ENCODE measurements at places on chromosomes 4 and X. TPM values are rescaled to one million over a fixed set of nuclear protein-coding genes. Genes with fewer than 3 reads are reported as not detected.

DNA sequence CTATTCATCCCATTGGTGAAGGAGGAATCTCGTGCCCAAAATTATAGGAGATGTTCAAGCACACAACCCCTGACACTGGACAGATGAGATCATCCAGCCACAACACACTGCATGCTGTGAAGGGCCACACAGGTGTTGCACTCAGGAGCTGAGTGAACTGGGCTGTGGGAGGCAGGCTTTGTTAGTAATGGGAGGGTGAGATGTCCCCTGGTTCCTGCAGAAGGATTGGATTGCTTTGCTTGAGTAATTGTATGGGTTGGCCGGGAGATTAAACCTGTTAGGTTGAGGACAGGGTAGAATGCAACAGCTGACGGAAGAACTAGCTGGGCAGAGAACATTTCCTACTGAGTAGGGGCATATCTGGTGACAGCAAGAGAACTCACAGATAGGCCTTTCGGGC is 152.2 kb downstream of the TACR3 start:
- H3K4me3 ChIP-seq: no peak overlapping the region
- DNase-seq: no peak
- H3K4me1 ChIP-seq: no peaks in the 10 kb centered on the region
- H3K27me3 ChIP-seq: no peaks in the 10 kb centered on the region

DNA sequence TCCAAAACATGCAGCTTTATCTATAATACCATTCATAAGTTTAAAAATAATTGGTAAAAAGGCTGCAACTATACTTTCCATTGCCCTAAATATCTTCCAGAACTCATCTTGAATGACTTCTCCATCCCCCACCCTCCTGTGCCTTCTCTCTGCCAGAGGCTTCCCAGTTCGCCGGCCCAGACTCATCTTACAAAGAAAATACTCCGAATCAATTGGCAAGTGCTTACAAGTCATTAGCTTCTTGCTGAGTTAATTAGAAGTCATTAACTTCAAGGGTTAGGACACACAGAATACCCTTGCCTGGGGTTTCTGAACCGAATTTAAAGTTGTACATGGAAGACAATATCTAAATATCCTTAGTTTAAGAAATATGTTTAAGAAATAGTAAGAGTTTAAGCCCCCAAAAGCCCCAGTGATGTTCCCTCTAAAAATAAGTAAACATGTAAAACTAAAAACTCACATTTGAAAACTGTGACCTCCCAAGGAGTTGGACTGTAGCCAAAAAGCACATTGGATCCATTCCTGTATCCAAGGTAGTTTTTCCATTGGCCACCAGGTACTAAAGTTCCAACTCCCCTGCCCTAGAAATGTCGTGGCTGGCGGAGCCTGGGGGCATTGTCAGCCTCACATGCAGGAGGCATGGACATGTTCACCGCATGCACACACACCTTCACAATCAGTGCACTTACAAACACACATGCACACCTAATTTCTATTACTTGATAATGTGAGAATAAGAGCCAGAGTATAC is 535.2 kb upstream of the FAT1 start:
- peaks cover 31% of the 10 kb centered on the region for H3K4me1 ChIP-seq
- H3K36me3 ChIP-seq: no peaks in the 10 kb centered on the region
- peaks cover 37% of the 10 kb centered on the region for H3K27me3 ChIP-seq
- no peak for DNase-seq
- no peak overlapping the region for H3K4me3 ChIP-seq

DNA sequence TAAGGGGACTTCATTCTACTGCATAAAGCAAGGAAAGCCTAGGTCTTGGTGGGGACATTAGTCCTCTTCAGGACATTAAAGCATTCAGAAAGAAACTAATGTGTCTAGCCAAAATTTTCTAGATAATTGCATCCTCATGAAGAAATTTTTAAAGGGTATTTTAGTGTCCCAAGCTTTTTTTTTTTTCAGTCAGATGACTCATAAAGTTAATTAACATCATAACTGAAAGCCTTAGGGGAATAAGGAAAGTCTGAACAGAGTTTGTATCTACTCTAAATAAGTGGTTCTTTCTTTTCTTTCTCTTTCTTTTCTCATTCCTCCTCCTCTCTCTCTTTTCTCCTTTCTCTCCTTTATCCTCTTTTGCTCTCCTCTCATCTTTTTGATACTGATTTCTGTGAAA is 202.4 kb downstream of the ADAMTS3 start:
- H3K36me3 ChIP-seq: no peaks in the 10 kb centered on the region
- no peak overlapping the region for H3K4me3 ChIP-seq
- no peak for DNase-seq
- H3K27me3 ChIP-seq: no peaks in the 10 kb centered on the region
- peaks cover 3% of the 10 kb centered on the region for H3K4me1 ChIP-seq

DNA sequence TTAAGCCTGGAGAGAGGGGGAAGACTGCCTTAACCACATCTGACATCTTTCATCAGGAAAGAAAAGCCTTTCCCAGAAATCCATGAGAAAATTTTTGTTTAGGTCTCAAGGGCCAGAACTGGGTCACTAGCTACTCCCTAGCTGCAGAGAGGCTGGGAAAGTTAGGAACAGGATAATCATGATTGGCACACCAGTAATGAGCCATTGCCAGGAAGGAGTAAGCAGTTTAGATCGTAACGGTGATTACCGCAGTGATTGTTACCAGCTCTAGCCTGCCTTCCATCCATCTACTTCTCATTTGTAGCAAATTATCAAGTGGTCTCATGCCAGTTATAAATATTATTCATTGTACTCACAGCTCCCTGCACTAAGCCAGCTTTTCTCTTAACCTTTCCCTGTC is 22.7 kb upstream of the STX18 start:
- H3K27ac ChIP-seq: no peak overlapping the region
- no peaks in the 10 kb centered on the region for H3K27me3 ChIP-seq
- H3K4me3 ChIP-seq: no peak overlapping the region
- peaks cover 37% of the 10 kb centered on the region for H3K36me3 ChIP-seq
- DNase-seq: no peak
- no peaks in the 10 kb centered on the region for H3K4me1 ChIP-seq

- H3K4me1 ChIP-seq: no peaks in the 10 kb centered on the region
- H3K36me3 ChIP-seq: 0 out of 2 replicates have a peak, but pooled peaks cover 3% of the 10 kb centered on the region
- H3K27me3 ChIP-seq: no peaks in the 10 kb centered on the region
- no peak for DNase-seq
Observed at GRCh38 chrX:68203646-68204045, 229.6 kb downstream of the OPHN1 start.

DNA sequence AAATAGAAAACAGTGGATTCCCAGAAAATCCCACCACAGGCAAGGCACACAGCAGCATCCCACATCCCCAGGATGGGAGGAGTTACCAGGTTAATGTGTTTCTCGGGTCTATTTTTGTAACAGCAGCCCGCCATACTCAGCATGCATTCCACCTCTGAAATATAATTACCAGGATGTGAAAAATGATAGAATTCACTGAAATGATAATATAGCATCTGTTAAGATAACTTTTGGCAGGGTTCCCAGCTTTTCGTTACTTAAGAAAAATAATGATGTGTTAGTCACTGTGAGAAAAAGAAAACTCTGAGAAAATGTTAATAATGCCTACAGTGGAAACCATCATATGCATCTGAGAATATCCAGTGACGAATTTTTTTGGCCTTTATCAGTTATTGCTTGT is 87.1 kb downstream of the VCX2 start:
- no peak overlapping the region for H3K27ac ChIP-seq
- no peak overlapping the region for H3K4me3 ChIP-seq
- H3K4me1 ChIP-seq: peaks cover 41% of the 10 kb centered on the region
- no peaks in the 10 kb centered on the region for H3K27me3 ChIP-seq

- peaks cover 11% of the 10 kb centered on the region for H3K27me3 ChIP-seq
- DNase-seq: no peak
- peaks cover 32% of the 10 kb centered on the region for H3K4me1 ChIP-seq
- H3K4me3 ChIP-seq: peak overlapping the region; percentile 92
- no peak overlapping the region for H3K27ac ChIP-seq
- H3K36me3 ChIP-seq: 0 out of 2 replicates have a peak, but pooled peaks cover under 1% of the 10 kb centered on the region
Observed at GRCh38 chr4:113977526-113977855, 2.0 kb downstream of the ARSJ start.

GRCh38 chr4:41887821-41888686 is 47.2 kb upstream of the TMEM33 start:
- no peaks in the 10 kb centered on the region for H3K36me3 ChIP-seq
- H3K27ac ChIP-seq: no peak overlapping the region
- peaks cover 55% of the 10 kb centered on the region for H3K27me3 ChIP-seq
- H3K4me3 ChIP-seq: no peak overlapping the region
- peak; percentile 38 for DNase-seq

DNA sequence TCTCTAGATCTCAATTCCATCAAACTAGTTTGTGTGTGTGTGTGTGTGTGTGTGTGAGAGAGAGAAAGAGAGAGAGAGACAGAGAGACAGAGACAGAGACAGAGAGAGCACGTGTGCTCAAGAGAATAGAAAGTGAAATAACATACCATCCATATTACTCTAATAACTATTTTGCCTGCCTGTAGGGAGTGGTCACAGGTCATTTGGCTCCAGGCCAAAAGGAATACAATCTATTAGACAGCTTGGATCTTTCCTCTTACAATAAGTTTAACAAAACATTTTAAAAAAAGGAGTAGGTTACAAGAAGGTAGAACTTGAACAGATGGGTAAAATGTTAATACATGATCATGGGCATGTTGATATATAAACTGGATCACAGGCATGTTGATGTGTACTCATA is 76.2 kb downstream of the COL4A6 start:
- DNase-seq: no peak
- no peak overlapping the region for H3K4me3 ChIP-seq
- H3K27me3 ChIP-seq: no peaks in the 10 kb centered on the region

DNA sequence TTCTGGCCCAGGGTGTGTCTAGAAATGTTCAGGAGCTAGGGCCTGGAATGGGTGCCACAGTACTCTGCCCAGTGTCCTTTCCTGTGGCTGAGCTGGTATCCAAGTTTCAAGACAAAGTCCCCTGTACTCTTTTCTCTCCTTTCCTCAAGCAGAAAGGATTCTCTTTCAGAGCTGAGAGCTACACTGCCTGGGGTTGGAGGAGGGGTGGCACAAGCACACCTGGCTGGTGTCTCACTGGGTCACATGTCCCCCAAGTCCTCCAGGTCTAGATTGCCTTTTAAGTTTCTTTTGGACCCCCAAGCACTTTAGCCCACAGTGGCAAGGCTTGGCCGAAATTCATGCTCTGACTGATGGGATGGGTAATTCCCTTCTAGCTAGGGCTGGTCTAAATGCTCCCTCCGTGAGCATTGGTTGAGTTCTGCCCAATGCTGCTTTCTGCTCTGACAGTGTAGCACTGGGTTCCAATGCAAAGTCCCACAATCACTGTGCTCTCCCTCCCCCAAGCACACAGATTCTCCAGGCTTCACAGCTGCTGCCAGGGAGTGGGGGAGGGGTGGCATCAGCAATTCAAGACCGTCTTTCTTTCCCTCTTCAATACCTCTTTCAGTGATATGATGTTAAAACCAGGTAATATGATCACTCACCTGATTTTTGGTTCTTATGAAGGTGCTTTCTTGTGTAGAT is 47.8 kb downstream of the BEX3 start:
- H3K4me3 ChIP-seq: peak overlapping the region; percentile 24
- peaks cover 3% of the 10 kb centered on the region for H3K36me3 ChIP-seq
- H3K27ac ChIP-seq: peak overlapping the region; percentile 49
- H3K4me1 ChIP-seq: peaks cover 32% of the 10 kb centered on the region
- DNase-seq: peak; percentile 26
- H3K27me3 ChIP-seq: peaks cover 16% of the 10 kb centered on the region

DNA sequence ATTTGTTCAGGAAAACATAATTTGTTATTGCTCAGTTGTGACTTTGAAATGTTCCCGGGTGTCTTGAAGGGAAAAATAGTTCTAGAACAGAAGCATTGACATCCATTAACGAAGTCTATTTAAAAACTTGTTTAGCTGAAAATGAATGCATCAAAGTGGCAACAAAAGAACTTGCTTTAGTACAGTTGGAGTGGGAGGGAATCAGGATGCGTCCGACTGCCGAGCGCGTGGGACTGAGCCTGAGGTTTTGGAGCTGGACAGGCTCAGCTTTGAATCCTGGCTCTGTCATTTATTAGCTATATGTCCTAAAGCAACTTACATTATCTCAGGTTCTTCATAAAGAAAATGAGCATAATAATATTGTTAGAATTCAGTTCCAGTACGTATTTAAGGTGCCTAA is 9.0 kb upstream of the ERVMER34-1 start:
- H3K27me3 ChIP-seq: no peaks in the 10 kb centered on the region
- H3K4me1 ChIP-seq: no peaks in the 10 kb centered on the region
- DNase-seq: no peak

GRCh38 chr4:8410641-8411271 is 29.8 kb downstream of the ACOX3 start:
- H3K27ac ChIP-seq: peak overlapping the region; percentile 95
- H3K4me3 ChIP-seq: no peak overlapping the region
- H3K4me1 ChIP-seq: peaks cover 9% of the 10 kb centered on the region
- H3K36me3 ChIP-seq: peaks cover 12% of the 10 kb centered on the region

GRCh38 chr4:1573830-1574459 is 110.2 kb downstream of the FAM53A start:
- H3K27me3 ChIP-seq: peaks cover 9% of the 10 kb centered on the region
- DNase-seq: no peak
- no peaks in the 10 kb centered on the region for H3K36me3 ChIP-seq
- H3K4me3 ChIP-seq: no peak overlapping the region
- peaks cover 51% of the 10 kb centered on the region for H3K4me1 ChIP-seq

DNA sequence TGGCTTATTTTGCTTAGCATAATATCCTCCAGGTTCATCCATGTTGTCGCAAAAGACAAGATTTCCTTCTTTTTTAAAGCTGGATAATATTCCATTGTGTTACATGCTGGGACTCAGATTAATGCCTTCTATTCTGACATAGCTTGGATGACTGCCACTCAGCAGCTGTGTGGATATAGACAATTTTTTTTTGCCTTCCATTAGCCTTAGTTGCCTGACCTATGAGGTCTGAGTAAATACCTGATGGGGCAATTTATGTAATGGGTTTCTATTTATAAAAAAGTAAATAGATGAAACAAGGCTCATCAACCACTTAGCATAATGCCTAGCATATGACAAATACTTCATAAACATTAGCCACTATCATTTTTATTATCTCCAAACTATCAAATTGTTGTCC is 515.4 kb downstream of the ZNF674 start:
- H3K36me3 ChIP-seq: no peaks in the 10 kb centered on the region
- H3K4me3 ChIP-seq: no peak overlapping the region
- DNase-seq: no peak
- H3K27me3 ChIP-seq: no peaks in the 10 kb centered on the region
- H3K4me1 ChIP-seq: no peaks in the 10 kb centered on the region
- H3K27ac ChIP-seq: no peak overlapping the region

- peak overlapping the region; percentile 98 for H3K4me3 ChIP-seq
- peaks cover 22% of the 10 kb centered on the region for H3K4me1 ChIP-seq
- peak; percentile 72 for DNase-seq
- H3K27ac ChIP-seq: no peak overlapping the region
Observed at GRCh38 chr4:105471566-105472176, 2.2 kb downstream of the PPA2 start.

Gene SLC16A2
- 48.4 TPM for total RNA-seq

Gene DIPK2B
- total RNA-seq: not detected

Gene MND1
- 36.7 TPM for total RNA-seq

Gene AP1AR
- 22.4 TPM for total RNA-seq

Gene TCEAL6
- total RNA-seq: 0.81 TPM

Gene GAGE2A
- total RNA-seq: 0.83 TPM

Gene LNX1
- 5.9 TPM for total RNA-seq

Data from WTC11 (cell line).